ENCODE measurements at places on chromosomes 2 and 18.

GRCh38 chr2:182897137-182897536 lies 30.7 kb upstream of the FRZB start:
- no peak for DNase-seq

DNA sequence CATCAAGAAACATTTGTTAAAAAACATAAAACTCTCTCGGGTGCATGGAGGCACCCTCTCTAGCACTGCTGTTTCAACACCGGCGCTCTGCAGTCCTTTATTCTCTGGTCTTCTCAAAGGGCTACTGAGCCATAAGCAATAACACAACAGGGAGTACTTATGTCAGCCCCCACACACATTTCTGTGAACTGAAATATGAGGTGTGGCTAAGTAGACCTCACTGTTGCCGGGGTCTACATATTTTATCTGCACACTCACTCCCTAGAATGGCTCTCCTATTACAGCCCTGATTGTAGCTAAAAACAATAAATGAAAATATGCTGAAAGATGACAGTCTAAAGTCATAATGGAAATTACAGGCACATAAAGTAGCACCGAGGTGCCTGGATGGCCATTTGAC lies 235.1 kb downstream of the GRB14 start:
- DNase-seq, result no peak

DNA sequence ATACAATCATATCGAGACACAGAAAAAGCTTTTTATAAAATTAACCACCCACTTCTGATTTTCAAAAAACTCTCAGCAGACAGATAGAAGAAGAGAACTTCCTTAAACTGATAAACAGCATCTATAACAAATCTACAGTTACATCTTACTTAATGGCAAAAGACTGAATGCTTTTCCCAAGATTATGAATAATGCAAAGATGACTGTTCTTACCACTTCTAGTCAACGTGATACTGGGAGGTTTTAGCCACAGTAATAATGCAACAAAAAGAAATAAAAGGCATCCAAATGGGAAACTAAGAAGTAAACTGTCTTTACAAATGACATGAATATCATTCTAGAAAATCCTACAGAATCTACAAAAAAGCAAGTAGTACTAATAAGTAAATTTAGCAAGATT lies 58.0 kb upstream of the TMEM247 start:
- DNase-seq, result no peak

DNA sequence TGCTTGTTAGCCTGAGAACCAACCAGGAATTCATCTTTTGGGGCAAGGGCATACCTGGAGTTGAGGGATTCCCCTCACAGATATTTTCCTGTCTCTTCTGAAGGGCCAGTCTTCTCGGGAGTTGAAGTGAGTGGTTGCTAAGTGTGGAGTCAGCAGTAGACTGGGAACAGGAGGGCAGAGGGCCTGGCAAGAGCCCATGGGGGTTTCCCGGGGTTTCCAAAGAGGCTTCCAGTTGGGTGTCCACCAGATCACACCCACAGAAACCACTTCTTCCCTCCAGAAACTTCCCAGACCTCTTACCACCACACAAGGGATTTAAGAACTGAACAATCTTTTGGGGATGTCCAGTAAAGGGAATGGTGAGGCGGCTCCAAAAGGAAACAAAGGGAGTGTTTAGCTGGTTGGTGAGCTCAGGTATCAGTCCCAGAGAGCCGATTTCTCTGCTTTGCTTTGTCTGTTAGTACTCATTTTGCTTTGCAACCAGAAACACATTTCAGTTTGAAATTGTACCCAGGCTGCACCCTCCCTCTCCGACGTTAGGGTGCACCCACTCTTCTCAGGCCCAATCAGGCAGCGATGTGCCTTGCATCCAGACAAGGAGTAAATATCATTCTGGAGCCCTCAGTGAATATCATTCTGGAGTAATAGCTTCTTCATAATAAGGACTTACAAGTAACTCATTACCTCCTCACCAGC lies 47.5 kb upstream of the SPATS2L start:
- DNase-seq, result no peak

- no peak for DNase-seq
These were observed 465.1 kb upstream of the HNRNPA3 start for GRCh38 chr2:176747506-176747905.

DNA sequence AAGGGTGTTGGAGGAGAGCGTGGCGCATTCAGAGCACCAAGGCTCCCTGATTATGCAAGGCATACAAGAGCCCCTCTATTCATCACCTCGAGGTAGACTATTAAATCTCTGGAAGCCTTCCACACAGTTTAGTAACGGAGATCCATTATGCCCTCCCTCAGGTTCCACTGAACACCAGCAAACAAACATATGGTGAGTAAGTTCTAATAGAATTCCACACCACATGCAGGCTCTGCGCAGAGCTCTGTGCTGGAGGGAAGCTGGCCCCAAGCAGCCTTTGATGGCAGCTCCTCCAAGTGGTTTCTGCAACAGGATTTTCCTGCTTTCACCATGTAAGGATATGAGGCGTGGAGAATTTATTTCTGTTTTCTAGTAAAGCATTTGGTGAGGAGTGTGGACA lies 238.6 kb downstream of the C1D start:
- DNase-seq, result no peak

- DNase-seq, result no peak
These were observed 246.1 kb downstream of the PIK3C3 start for GRCh38 chr18:42201137-42201536.

DNA sequence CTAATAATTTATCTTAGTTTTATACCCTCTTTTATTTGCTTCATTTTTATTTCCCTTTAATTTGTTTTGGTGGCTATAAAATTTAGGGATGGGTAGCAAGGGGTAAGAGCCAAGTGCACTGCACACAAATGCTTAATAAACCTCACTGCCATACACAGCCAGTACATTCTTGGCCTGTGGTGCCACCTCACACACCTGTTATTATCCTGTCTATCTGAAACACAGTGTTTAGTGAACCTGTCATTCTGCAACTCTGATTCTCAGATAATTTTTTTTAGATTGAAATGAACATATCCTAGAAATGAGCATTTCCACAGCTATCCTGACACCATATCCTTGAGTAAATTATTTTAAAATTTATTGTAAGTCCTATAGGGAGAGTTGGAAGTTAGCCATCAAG lies 807.5 kb downstream of the DCC start:
- no peak for DNase-seq

DNA sequence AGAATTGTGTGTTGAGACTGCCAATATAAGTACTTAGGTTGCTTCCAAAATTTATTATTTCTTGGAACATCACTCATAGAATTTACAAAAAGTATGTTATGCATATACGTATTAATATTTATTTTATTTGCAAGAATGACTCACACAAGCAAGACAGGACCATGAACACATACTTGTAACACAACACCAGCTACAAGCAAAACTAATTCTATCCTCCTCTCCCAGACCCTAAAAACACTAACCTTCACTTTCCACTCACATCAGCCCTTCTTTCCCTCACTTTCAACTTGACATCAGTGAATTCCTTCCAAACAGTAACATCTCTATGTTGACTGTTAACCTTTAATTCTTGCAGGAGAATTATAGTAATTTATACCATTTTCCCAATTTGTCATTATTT lies 24.3 kb downstream of the OSBPL1A start:
- no peak for DNase-seq

- DNase-seq, result no peak
These were observed 184.7 kb upstream of the GLI2 start for GRCh38 chr2:120550893-120551446.

- no peak for DNase-seq
These were observed 552.4 kb upstream of the CDH2 start for GRCh38 chr18:28729321-28729720.

DNA sequence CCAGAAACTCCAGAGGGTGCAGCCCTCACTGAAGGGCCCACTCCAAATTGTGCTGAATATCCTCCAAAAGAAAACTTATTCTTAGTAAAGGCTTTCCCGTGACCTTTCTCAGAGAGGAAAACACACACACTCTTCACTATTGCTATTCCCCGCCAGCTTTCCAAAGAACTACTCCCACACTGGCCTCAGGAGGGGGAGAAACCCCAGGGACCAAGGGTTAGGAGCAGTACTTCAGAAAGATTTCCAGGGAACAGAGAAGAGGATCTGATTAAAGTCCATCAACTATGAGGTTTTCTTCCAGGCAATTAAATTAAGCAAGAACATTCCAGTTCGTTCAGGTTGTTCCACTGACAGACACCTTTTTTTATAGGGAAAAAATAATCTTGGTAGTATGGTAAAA lies 150.2 kb downstream of the TTC32 start:
- DNase-seq, result no peak

DNA sequence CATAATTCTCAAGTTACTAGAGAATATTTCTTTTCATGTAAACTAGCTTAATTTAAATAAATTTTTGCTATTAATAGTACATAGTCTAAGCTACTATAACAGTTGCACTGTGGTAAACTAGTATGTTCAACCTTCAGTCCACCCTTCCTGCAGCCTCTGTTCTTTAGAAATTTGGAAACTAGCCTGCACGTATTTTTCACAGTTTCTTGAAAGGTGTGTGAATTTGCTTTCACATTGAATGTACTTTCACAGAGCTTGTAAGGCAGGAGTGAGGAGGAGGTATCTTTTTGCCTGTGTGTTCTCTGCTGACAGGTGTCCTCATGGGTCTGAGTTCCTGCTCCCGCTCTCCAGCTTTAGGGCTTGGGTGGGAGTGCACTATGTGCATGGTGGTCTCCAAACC lies 117.5 kb downstream of the ATP9B start:
- no peak for DNase-seq

- DNase-seq, result no peak
These were observed 11.7 kb downstream of the SGPP2 start for GRCh38 chr2:222436040-222436413.

DNA sequence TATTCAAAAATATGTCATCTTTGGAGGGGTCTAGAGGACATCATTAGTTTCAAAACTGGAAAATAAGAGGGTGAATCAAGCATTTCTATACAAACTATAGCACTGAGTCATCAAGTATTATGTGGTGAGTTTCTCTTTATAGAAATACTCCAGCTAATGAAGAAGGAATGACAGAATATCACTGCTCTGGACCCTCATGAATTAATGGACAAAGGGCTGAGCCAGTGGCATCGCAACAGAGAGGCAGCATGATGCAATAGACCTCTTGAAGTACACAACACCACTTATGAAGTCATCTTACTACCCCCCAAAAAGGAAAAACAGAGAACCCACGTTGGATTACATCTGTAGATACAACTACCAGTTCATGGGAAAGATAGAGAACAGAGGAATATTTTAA lies 27.4 kb upstream of the EIF2AK3 start:
- DNase-seq, result no peak

- DNase-seq, result no peak
These were observed at the start of gene PCARE for GRCh38 chr2:29074411-29074810. Gene PCARE (minus strand): TSS chr2:29074523. CDS start chr2:29074261, 262 bp downstream.

DNA sequence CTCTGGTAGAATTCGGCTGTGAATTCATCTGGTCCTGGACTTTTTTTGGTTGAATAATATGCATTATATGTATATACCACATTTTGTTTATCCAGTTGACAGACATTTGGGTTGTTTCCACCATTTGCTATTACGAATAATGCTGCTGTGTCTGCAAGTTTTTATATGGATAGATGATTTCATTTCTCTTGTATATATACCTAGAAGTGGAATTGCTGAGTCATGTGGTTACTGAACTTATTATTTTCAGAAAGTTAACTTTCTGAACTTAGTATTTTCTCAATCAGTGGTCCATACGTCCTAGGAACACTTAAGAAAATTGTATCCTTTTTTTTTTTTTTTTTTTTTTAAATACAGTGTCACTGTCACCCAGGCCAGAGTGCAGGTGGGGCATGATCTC lies 63.3 kb downstream of the RIF1 start:
- no peak for DNase-seq

DNA sequence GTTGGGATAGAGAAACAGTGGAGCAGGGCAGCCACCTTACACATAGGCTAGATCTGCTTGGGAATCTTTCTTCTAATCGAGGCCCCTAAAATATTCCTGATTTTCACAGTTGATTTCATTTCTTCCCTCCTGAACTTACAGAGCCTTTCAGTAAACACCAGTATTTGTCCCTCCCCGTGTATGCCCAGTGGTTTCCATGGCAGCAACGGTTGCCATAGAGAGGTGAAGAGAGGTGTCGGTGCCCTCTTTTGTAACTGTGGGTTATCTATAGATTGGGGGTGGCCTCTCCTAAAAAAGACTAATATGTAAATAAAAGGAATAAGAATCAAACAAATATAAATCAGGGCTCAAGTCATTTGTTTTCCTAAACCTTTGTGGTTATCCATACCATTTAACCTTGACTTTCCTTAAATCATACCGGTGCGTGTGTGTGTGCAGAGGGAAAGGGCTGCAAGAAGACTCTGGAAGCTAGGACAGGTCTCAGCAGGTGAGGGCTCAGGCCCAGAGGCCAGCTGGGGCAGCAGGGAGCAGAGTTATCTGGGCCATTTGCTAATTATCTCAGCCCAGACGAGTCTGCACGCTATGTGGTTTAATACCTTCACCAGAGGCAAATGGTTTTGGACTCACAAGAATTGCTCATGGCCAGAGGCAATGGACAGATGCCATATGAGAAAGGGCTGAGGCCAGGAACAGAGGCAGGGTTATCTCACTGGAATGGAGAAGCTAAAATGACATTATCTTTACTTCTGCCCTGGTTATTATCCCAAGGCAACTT lies 35.5 kb downstream of the LIPG start:
- DNase-seq, result no peak

DNA sequence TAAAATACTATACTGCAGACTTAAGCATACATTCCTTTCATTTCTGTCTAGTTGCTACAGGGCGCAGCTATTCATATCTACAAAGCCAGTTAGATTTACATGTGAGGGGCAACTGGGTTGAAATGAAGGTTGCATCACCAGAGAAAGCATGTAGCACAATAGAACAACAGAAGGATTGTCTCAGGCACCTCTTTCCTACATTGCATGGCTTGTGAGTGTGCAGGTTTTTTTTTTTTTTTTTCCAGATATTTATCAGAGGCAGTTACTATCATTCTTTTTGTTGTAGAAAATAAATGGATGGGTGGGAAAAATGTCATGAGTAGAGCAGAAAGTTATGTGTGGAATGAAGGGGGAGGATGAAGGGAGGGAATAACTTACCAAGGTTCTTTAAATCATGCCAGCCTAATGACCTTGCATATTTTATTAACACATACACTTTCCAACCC lies 86.8 kb downstream of the ERBB4 start:
- DNase-seq, result no peak

DNA sequence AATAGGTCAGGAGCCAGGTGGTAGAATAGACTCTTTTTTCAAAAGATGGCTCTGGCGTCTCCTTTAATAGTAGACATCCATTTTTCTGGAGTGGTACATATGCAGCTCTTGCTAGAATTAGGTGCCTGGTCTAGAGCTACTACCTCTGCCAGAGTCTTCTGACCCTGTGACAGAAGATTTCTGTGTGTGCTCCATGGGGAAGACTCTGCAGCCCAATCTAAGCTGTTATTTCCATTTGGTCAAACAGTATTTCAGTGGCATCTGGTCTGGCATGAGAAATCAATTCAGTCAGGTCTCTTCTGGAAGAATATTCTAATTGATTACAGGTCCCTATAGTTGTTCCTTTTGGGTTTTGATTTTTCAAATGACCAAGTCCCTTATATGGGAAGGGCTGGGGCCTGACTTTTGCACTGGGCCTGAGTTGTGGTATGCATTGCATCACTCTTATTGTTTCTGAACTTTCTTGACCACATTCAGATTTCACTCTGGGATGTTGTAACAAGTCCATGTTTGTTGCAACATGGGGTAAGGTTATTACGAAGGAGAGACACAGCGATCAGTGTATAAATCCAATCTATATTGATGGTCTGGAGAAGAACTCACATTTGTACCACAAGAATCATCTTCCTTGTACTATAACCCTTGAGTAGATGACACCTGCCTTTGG lies 12.1 kb downstream of the MXD1 start:
- DNase-seq, result no peak
